ENCODE measurements at places on chromosomes 6 and 20.

GRCh38 chr6:43090559-43090956 is 14.4 kb downstream of the PTK7 start:
- DNase-seq = no peak

- DNase-seq = no peak
These were observed 45.9 kb upstream of the SASH1 start for GRCh38 chr6:148296771-148297170.

DNA sequence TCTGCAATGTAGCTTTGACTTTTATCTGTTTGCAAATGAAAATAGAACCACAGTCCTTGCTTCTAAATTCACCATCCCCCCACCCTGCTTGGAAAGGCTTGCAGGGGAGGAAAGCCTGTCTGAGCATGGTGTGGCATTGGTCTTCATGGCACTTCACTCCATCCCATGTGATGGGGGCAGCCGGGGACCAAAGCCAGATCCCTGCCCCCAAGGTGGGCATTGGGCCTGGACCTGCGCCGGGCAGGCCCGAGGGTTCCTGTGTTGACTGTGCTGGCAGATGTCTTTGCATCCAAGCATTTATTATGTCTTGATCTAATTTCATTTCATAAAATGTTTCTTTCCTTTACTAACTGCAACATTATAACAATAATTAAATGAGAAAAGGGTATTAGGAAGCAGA is 120.0 kb downstream of the SYNDIG1 start:
- no peak for DNase-seq

- no peak for DNase-seq
These were observed 100.1 kb downstream of the GRM4 start for GRCh38 chr6:34045771-34046170.

- DNase-seq = peak; percentile 59
These were observed 391 bp downstream of the MAPRE1 start for GRCh38 chr20:32819992-32820697.

- DNase-seq = no peak
These were observed 70.4 kb downstream of the TRAM2 start for GRCh38 chr6:52506476-52506875.

DNA sequence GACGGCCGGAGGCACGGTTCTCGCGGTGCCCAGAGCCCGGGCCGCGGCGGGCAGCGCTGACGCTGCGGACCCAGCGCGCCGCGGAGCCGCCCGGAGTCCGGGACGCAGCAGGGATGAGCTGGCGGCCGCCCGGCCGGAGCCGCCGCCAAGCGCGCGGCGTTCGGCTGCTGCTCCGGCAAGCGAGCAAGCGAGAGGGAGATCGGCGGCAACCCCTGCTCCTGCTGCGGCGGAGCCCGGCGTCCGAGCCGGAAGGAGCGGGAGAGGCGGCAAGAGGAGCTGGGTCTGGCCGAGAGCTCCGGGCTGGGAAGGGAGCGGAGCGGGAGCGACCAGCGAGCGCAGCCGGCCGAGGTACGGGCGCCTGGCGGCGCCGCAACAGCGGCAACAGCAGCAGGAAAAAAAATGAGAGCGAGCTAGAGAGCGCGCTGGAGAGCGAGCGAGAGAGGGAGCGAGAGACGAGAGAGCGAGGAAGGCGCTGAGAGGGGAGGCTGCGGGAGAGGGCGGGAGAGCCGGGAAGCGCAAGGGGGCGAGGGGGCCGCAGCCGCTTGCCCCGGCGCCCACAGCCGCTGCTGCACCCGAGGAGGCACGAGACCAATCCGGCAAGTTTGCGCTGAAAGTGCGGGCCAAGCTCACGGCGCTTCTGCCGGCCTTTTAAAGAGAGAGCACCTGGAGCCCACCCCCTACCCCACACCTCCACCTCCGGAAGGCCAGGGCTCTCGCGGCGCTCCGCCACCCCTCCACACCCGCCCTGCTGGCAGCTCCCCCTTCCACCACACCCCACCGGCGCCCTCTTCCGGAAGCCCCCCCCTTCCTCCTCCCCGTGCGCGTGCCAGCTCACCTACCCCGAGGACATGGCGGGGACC is 496 bp downstream of the GRM4 start:
- no peak for DNase-seq
